ENCODE measurements at places on chromosomes 5 and 9.

DNA sequence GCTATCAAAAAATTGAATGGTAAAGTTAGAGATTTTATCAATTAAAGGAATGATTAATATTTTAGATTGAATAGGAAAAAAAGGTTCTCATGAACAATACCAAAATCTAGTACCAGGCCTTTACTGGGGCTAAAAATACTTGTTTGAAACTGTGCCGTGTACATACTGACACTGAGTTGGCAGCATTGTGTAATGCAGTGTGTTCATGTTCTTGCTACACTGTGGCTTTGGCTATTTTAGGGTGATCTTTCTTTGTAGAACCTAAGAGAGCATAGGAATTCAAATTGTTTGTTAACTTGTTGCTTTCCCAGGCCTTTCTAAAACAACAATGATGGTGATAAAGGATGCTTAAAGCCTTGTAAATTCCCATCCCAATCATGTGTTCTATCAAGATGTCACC is 80.9 kb downstream of the KIF4B start:
- DNase-seq, result no peak

GRCh38 chr5:137278476-137278875 is 220.7 kb downstream of the SPOCK1 start:
- no peak for DNase-seq

DNA sequence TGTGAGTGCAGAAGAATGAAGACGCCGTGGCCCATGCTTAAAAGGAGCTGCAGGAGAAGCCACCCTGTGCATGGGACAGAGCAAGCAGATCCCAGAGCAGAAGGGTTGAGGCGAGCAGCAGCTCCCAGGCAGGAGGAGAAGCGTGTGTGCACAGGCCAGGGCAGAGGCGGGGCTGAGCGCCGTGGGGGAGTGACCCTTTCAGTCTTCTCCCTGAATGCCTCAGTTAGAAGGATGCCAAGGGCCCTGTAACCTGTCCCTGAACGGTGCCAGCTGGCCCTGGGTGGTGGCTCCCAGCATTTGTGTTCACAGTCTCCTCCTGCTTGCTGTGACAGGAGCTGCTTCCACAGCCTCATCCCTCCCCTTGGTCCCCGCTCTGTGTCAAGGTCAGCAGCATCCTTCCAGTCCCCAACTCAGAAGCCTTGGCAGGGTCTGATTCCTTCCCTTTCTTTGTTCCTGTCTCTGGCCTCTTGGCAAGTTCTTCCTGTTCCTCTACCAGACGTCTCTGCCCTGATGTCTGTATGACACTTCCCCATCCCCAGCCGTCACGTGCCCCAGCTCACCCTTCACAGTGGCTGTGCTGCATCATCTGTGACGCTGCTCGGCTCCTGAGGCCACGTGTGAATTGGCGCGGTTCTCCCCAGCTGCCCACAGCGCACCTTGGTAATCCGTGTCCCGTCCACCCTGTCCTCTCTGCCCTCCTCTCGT is 5.2 kb downstream of the EXOC3 start:
- DNase-seq, result no peak

DNA sequence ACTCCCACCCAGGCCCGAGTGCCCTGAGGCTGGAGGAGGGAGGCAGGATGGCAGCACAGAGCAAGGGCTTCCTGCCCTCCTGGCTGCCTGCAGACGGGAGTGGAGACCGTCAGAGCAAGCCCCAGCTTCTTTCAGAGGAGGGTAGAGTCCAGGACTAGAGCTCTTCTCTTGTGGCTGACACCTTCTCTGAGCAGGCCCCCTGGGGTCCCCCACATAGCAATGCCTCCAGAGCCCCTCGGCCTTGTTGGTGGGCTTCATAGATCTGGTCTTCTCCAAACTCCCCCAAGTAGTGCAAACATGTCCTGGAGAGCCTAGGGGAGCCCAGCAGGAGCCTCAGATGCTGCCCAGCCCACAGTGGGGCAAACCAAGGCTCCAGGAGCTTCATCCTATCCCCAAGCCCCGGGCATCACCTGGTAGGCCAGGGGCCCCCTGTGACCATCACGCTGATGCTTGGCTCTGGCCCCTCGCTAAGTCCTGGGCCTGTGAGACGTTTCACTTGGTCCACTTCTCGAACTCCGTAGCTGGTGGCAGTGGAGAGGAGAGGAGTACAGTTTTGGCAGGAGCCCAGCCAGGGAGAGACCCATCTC is 2.0 kb downstream of the MZB1 start:
- no peak for DNase-seq

Measured in EH (cell line).